ENCODE measurements at places on chromosomes 4 and X.

DNA sequence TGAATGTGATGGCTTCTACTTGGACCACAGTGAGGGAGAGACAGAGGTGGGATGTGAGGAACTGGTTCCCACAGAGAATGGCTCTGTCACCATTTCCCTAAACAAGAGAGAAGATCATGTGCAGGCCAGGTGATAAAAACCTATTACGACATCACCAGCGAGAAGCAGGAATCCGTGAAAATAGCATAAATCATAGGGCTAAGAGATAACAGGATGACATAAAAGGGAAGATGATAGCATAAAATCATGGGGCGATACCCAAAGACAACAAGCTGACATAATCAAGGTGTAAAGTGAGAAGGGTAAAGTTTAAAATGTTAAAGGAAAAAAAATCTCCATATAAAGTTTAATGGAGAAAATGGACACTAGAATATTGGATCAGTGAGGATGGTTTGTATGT, 205.5 kb upstream of the SLIT2 start:
- DNase-seq: no peak

- DNase-seq: peak; percentile 59
Observed at GRCh38 chr4:25500626-25501316, 123.7 kb downstream of the ANAPC4 start.

GRCh38 chrX:135557344-135557743, 36.9 kb downstream of the INTS6L start:
- no peak for DNase-seq

DNA sequence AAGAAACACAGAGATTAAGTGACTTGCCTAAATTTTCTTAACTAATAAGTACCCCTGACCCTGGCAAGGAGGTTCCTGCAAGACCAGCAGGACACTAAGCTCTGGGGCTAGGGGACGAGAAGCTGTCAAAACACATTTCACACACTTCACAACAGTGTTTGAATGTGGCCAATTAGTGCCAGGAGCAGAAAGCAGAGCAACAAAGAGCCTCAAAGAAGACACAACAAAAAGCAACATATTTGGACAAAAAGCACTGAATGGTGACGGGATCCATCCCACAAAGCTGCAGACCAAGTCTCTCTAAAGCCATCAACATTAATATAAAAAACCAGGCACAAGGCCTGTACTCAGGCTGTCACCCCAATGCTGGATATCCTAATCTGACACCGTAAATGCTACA, 361.9 kb upstream of the RASGEF1B start:
- no peak for DNase-seq

- DNase-seq: peak; percentile 68
Observed at GRCh38 chrX:118974908-118975671, 672 bp downstream of the LONRF3 start.

DNA sequence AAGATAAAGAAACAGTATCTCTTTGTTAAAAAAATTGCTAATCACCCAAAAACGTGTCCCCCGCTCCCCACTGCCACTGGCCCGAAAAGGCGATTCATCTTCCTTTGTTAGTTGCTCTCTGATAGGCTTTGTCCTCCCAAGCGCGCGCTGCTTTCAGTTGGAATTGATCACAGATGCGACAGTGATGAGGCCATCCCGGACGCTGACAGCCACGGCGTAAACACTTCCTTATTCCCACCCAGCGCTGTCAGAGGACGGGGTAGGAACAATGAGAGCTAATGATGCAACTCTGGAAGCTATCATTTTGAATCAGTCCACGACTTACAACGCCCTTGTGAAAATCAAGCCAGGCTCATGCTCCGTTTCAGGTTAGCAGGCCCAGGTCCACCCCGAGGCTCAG, 21.4 kb downstream of the SOD3 start:
- no peak for DNase-seq

DNA sequence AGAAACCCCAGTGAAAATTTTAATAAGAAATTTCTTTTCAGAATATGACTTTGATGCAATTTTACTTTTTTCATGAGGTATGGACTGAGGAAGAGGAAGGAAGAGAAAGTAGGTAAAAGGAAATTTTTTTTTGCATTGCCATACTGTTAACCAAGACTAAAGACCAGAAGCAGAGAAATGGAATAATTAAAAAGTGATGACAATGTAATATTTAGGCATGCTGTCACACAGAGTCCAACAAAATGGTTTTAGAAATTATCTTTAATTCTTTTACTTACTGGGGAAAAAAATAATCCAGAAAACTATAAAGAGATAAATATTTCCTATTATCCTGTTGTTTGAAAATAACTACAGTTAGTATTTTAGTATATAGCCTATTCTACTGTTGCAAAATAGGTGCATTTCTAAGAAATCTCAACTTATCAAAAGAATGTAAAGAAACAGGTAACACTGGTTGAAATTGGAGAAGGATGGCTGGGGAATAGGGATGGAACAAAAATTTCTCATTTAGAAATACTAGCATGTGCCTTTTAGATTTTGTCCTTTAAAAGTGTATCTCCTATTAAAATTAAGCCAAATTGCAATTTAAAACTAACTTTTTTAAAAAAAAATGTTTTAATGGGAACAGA, 92.6 kb downstream of the ANXA3 start:
- no peak for DNase-seq

DNA sequence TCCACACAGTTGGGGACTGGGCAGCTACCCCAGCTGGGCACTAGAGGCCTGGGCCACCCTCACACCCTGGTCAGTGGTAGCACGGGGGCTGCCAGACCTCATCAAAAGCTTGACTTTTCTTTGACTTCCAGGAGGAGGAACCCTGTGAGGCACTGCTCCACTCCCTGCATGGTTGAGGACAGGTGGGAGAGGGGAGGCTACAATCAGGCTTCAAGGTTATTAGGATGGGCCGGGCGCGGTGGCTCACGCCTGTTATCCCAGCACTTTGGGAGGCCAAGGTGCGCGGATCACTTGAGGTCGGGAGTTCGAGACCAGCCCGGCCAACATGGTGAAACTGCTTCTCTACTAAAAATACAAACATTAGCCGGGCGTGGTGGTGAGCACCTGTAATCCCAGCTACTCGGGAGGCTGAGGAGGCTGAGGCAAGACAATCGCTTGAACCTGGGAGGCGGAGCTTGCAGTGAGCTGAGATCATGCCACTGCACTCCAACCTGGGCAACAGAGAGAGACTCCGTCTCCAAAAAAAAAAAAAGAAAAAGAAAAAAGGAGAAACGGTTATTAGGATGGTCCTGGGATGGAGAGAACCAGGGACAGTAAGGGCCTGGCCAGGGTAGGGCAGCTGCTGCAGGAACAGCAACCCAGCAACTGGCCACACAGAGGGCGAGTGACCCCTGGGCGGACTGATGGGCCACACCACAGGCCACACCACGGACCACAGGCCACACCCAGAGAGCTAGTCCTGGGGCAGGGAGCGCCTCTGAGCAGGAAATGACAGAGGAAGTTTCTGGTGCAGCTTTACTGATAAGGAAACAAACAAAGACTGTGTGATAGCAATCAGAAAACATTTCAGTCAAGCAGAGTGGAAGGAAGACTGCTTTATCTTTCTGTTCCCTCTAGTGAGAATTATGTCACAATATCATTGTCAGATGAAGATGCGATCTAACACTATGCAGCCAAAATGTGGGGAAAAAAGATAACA, 20.5 kb upstream of the OPN1LW start:
- DNase-seq: no peak
